ENCODE measurements at places on chromosomes 3 and 15.
A peak's percentile ranks its signal among the peaks of the same experiment; 100 is the strongest.

DNA sequence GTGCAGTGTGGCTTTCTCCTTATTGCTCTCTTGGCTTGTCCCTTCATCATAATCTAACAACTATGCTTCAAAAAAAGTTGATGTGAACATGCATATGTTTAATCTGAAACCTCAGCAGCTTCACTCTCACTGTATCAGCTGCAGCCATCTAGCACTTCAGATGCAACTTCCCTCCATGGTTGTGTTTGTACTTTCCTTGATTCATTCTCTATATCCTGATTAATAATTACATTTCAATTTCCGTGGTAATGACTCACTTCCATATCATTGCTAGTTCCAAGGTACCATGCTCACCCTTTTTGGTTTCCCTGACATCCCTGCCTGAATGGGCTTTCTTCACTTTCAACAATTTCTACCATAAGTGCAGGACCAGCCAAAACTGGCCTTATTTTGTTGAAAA lies 51.2 kb downstream of the MDFIC2 start:
- no peak for DNase-seq

DNA sequence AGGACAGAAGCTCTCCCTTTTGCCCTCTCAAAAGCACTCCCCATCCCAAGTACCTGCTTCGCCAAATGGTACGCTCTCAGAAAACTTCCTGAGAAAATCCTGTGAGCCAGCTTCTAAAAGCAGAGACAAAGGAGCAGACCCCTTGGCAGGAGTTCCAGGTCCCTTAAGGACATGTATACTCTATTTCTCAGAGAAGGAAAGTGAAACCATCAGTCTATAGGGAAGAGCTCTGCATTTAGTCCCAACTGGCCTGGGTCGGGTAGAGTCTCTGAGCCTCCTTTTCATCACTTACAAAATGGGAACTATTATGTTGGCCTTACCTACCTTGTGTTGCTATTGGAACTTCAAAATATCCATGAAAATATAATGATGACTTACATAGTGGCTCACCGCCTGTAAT lies 19.7 kb downstream of the DAPK2 start:
- no peak for DNase-seq

DNA sequence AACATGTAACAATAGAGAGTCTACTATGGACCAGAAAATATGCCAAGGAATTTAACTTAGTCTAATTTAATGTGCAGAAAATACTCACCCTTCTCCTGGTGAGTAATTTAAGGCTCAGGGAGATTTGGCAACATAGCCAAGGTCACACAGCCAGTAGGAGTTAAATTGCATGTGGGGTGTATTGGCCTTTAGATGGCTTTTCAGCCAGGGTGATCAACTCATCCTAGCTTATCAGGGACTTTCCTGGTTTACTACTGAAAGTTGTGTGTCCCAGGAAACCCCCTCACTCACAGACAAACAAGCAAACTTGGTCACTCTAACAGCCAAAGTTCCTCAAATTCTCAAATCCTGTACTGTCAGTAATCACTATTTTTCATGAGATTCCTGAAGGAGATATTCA lies 2.6 kb upstream of the SLC9A9 start:
- no peak for DNase-seq

GRCh38 chr3:11995120-11995519 lies 9.1 kb upstream of the SYN2 start:
- DNase-seq = no peak

DNA sequence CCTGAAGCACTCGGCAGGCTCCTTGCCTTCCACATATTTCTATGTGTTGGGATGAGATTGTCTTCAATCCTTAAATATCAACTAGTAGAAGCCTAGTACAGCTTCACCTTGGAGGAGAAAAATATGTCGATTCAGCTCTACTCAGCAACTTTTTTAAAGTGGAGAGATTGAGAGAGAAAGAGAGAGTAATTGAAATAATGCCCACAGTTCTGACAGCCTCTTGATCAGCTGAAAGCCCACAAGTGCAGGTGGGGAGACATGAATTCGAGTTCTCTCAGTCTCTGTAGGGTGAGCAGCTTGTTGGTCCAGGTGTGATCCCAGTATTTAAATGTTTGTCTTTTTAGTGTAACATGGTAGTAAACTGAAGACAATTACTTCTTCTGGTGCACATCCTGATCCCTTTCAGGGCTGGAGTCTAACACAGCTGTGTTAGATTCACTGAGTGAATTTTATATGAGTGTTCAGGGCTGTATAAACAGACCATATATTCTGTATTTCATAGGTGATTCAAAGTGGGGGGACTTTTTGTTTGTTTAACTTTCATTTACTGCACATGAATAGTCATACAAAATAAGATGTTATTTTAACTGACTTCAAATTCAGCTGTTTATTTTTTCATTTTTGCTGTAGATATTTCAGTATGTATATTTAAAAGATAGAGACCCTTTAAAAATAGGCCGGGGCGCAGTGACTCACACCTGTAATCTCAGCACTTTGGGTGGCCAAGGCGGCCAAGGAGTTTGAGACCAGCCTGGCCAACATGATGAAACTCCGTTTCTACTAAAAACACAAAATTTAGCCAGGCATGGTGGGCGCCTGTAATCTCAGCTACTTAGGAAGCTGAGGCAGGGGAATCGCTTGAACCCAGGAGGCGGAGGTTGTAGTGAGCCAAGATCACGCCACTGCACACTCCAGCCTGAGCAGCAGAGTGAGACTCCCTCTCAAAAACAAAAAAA lies 64.0 kb downstream of the ST6GAL1 start:
- no peak for DNase-seq

- no peak for DNase-seq
Measured at GRCh38 chr15:62887113-62887570, 155.4 kb upstream of the TPM1 start.

- peak; percentile 75 for DNase-seq
Measured at GRCh38 chr15:31391687-31392671, 65.3 kb downstream of the KLF13 start.

GRCh38 chr3:26081806-26082205 lies 291.9 kb downstream of the OXSM start:
- no peak for DNase-seq

DNA sequence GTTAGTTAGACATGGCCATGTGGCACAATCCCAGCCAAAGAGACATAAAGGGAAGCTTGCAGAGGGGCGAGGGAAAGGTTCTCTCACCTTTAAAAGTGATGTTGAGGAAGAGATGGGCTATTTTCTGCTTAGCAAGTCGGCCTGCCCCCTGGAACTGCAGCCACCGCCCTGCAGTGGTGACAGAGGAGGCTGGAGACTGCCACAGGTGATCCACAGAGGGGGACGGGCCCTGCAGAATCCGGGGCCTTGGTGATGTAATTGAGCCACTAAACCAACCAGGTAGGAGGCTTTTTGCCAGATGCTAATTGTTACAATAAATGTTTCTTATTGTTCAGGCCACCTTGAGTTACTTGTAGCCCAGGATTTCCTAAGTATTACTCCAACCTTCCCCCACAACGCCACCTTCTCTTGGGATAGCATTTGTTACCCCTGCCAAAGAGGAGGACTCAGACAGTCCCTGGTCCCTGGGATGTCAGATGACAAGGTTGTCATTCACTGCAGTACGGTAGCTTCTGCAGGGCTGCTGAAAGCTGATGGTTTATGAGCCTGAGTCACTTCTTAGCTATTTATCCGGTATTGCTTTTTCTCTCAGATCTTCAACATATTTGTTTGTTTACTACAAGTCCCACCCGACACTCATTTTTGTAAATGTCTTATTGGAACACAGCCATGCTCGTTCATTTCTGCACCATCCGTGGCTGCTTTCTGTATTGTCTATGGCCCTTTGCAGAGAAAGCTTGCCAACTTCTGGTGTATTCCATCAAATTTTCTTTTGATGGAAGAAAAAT lies 63.3 kb upstream of the SEC61A1 start:
- DNase-seq = no peak

DNA sequence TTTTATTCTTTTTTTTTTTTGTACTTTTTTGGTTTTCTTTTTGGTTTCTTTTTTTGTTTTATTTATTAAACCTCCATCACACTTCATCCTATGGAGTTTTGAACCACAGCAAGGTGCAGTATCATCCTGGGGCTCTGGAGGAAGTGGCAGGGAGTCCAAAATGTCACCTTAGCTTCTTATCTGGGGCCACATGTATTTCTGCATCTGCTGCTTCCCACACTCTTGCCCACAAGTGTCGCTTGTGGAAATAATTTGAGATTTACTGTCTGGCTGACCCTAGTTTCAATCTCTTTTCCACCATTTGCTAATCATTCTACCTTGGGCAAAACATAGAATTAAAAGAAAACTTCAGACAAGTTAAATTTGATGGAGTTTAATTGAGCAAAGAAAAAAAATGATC lies 6.4 kb downstream of the OPA1 start:
- DNase-seq = no peak

DNA sequence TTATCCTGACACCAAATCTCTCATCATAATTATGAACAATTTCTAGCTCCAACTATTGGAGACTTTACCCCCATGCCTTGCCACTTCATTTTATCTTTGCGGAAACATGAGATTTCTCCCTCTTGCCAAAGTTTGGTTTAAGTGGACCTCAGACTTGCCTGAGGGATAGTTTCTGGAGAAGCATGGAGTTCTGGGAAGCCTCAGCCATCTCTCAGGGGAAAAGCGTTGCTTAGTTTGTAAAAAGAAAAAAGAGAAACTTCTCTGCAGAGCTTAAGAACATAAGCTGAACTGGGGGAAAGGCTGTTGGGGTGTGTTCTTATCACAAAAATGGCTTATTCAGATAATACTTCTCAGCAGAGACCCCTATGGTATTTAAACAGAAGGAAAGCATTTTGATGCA lies 347.4 kb upstream of the ADAMTS9 start:
- no peak for DNase-seq

GRCh38 chr15:42932833-42933515 lies 12.4 kb upstream of the TTBK2 start:
- DNase-seq = no peak

GRCh38 chr3:10392906-10393461 lies 72.1 kb upstream of the SEC13 start:
- no peak for DNase-seq

- peak; percentile 9 for DNase-seq
Measured at GRCh38 chr3:106609666-106610301, 741.0 kb upstream of the CBLB start.

DNA sequence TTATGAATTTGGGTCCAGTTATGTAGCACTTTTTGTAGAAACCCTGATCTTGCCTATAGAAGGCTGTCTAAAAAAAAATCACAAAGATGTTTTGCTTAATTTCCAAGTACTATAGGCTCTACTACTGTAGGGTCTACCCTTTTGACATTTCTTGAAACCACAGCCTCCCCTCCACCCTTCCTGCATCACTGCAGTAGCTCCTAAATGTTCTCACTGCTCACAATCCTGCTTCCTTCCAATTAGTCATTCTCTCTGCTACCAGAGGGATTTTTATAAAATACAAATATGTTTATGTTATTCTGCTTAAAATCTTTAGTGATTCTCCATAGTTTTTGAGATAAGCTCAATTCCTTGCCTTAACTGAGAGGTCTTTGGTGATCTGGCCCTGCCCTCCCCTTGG lies 114.0 kb downstream of the CYP19A1 start:
- no peak for DNase-seq

GRCh38 chr3:190562866-190563510 lies 49.1 kb downstream of the IL1RAP start:
- no peak for DNase-seq

GRCh38 chr3:195893044-195893395 lies 15.3 kb downstream of the TNK2 start:
- no peak for DNase-seq

DNA sequence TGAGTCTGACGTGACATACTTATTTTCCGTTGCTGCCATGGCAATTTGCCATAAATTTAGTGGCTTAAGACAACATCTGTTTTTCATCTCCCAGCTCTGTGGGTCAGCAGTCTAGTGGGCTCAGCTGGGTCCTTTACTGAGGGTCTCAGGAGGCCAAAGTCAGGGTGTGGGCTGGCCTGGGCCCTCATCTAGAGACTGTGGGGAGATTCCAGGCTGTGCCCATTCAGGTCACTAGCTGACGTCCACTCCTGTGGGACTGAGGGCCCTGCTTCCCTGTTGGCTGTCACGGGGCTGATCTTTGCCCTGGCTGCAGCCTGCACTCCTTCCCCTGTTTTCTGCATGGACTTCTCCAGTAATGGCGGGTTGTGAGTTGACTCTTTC lies 19.1 kb downstream of the FGD5 start:
- no peak for DNase-seq

GRCh38 chr15:83766339-83766738 lies 112.4 kb downstream of the ADAMTSL3 start:
- DNase-seq = no peak

DNA sequence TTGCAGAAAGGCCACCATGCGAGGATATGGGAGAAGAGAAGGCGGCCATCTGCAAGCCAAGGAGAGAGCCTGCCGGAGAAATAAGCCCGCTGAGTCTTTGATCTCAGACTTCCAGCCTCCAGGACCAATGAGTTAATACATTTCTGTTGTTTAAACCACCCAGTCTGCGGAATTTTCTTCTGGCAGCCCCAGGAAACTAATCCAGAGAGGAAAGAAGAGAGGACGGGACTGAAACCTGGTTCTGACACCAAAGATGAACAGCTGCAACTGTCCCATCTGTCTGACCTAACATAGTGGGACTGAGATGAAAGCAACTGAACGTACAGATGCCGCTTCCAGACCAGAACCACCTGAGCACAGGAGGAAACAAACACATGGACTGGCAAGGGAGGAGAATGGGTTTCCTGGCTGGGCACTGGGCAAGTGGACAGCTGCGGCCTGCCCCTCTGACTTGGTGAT lies 32.3 kb downstream of the VGLL4 start:
- no peak for DNase-seq

- no peak for DNase-seq
Measured at GRCh38 chr3:132381348-132381944, 35.9 kb upstream of the DNAJC13 start.

GRCh38 chr15:56234804-56235203 lies 8.9 kb downstream of the RFX7 start:
- no peak for DNase-seq

- no peak for DNase-seq
Measured at GRCh38 chr3:72255191-72255590, 470.2 kb upstream of the PROK2 start.

DNA sequence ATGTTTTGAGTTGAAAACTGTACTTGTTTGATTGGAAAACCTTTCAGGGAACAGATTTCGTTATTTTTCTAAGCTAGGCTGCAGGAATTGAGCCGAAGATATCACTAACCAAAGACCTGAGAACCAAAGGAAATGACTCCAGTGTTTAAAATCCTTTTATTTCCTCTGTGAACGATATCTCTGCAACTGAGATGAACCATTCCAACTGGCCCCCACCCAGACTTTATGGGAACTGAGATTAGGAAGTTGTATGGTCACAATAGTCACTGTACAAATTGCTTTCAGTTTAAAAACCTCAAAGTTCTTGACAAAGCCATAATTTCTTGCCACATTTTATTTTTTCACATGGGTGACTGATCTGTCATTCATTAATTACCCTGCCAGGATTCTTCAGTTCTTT lies 232.4 kb downstream of the RBMS3 start:
- no peak for DNase-seq

- DNase-seq = no peak
Measured at GRCh38 chr15:39613271-39613670, 32.4 kb downstream of the THBS1 start.

- DNase-seq = no peak
Measured at GRCh38 chr3:134839990-134840389, 44.9 kb downstream of the EPHB1 start.

- DNase-seq = no peak
Measured at GRCh38 chr3:167899093-167899492, 163.6 kb downstream of the SERPINI1 start.

GRCh38 chr3:8562081-8562595 lies 60.5 kb downstream of the LMCD1 start:
- no peak for DNase-seq

Measured in H54 (cell line).